ENCODE measurements at places on chromosomes 5 and 9. TPM values are rescaled to one million over a fixed set of nuclear protein-coding genes. Genes with fewer than 3 reads are reported as not detected.

Gene FSD1L
- 4.4 TPM for total RNA-seq

Gene SMIM32
- not detected for total RNA-seq

Gene PLAC8L1
- not detected for total RNA-seq

Gene CATSPER3
- total RNA-seq: 0.67 TPM

Gene ADAMTS13
- 0.45 TPM for total RNA-seq

Gene MRPL22
- total RNA-seq: 73.4 TPM

Gene ERGIC1
- total RNA-seq: 292 TPM

Gene SIL1
- total RNA-seq: 24.3 TPM

Gene PCDHB7
- total RNA-seq: not detected

Gene RPS14
- total RNA-seq: 2,884 TPM

Gene ADAMTSL2
- total RNA-seq: not detected

Gene IRX2
- total RNA-seq: 1.5 TPM

Gene GRXCR2
- not detected for total RNA-seq

Gene SPINK5
- total RNA-seq: not detected

Gene RRAGA
- total RNA-seq: 140 TPM

Gene CYLC2
- not detected for total RNA-seq

Measured in A549 treated with RU486 at 1 μM for 4 hours (cell line).